ENCODE measurements at places on chromosomes 11 and 22. TPM values are rescaled to one million over a fixed set of nuclear protein-coding genes. Genes with fewer than 3 reads are reported as not detected.

DNA sequence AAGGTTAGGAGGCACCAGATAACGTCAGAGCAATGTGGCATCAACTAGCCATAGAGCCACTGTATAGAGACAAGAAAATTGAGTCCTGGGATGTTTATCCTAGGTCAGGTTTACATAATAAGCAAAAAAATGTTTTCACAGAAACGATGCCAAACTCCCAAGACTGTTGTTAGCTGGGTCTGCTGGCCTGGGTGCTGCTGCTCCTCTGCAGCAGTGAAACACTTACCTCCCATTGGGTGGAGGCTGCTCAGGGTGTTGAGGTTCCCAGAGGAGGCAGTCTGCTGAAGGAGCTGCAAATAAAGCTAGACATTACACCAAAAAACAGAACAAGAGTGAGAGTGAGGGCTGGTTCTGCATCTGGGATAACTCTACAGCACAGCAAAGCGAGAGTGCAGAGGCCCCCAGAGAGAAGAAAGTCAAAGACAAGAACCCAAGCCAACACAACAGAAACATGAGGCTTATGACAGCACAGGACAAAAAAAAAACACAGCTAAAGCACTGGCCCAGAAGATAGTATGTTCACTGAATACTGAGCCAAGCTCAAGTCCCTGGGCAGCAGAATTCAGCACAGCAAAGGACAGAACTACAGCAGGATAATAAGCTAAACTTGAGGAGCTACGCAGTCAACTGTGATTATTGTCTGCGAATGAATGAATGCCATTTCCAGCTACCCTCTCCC is 29.9 kb upstream of the RAPSN start:
- no peak for DNase-seq

The SLC22A25 gene
- total RNA-seq = not detected

- peak; percentile 2 for DNase-seq
Measured at GRCh38 chr11:6357222-6357621, 33.1 kb upstream of the SMPD1 start.

DNA sequence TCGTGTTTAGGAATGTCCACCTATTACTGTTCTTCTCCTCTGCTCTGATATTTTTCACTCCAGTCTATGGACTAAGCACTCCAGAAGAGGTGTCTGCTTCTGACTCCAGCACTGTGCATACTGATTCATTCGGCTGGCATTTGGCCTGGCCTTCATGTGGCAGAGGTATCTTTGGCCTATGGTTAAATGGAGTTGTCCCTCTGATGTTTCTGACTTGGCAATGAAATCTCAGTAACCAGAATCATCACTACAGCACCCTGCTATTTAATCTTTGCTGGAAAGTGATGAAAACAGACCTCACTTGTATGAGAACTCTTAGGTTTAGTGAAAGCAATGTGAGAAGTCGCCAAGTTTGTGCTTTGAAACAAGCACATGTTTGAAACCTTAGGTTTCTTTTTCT is 155.2 kb downstream of the MAML2 start:
- peak; percentile 67 for DNase-seq

The KCNK7 gene
- total RNA-seq = not detected

GRCh38 chr11:67098799-67099429 is 20.1 kb upstream of the KDM2A start:
- no peak for DNase-seq

- no peak for DNase-seq
Measured at GRCh38 chr22:24422102-24422665, 5.2 kb upstream of the ADORA2A start.

The PAMR1 gene
- 1.1 TPM for total RNA-seq

GRCh38 chr11:67167091-67167490 is 48.0 kb downstream of the KDM2A start:
- no peak for DNase-seq

The OR51B4 gene
- total RNA-seq = not detected

The GAL3ST1 gene
- not detected for total RNA-seq

GRCh38 chr11:101807531-101807930 is 107.3 kb upstream of the CEP126 start:
- DNase-seq = no peak

The TXNRD2 gene
- 21.7 TPM for total RNA-seq

The PRG3 gene
- not detected for total RNA-seq

The ZNF280B gene
- 1.7 TPM for total RNA-seq

DNA sequence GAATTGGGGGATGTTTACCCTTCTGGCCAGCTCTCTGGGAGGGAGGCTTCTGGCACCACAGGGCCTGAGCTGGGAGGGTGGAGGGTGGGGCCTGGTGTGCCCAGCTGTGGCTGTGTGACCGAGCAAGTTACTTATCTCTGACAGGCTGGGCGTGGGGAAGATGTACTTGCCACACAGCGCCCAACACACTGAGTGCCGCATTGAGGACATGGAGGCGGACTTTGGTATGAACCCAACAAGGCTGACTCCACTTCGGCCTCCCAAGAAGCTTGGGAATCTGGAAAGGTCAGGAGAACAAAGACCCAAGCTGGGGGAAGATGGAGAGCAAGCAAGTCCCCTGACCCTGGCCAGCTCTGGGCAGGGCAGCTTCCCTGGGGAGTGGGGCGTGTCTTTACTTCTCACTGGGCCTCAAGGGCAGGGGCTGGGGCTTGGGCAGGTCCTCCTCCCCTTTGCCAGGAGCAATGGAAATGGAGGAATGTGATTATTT is 2.4 kb upstream of the MGAT3 start:
- peak; percentile 51 for DNase-seq

The KRTAP5-8 gene
- not detected for total RNA-seq

GRCh38 chr11:100965346-100965745 is 164.3 kb downstream of the PGR start:
- no peak for DNase-seq

The KCNJ1 gene
- total RNA-seq = not detected

- DNase-seq = no peak
Measured at GRCh38 chr22:35135165-35135564, 69.2 kb downstream of the ISX start.

The INPPL1 gene
- 195 TPM for total RNA-seq

- no peak for DNase-seq
Measured at GRCh38 chr22:30605449-30606110, 1.4 kb upstream of the TCN2 start.

The LPXN gene
- total RNA-seq = 7.1 TPM

The FXYD6 gene
- total RNA-seq = 0.48 TPM

The BTG4 gene
- not detected for total RNA-seq

Data from PC-9 (cell line).